NCI-H1694 (cell line): ENCODE measurements at places on chromosomes 5 and 9.

GRCh38 chr5:117189784-117190183 lies 615.2 kb upstream of the SEMA6A start:
- DNase-seq, result no peak

- DNase-seq, result no peak
Measured at GRCh38 chr9:18366184-18366583, 107.8 kb upstream of the ADAMTSL1 start.

DNA sequence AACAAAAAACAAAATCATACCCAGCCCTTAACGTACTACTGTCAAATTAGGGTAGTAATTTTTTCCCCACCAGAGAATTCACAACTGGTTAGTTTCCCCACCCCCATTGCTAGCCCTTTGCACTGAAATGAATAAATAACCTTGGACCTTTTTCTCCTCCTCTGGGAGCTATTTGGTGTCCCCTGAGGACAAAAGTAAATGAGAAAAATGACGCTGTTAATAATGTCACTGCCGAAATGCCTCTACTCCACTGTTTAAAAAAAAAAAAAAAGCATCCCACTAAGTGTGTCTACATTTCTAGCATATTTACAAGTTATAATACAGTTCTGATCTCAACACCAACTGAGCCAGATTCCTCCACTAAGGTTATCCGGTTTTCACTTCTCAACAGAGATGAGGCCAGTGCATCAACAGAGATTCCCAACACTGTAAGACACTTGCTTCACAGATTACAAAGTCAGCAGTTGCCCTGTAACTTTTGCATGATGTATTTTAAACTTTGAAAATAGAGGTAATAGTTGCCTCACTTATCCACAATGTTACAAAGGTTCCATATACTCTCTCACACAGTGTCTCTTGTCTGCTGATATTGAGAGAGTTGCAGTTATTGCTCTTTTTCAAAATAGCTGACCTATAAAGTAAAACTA lies 5.1 kb upstream of the NFIB start:
- no peak for DNase-seq

- no peak for DNase-seq
Measured at GRCh38 chr9:35470894-35471293, 19.0 kb upstream of the RUSC2 start.

GRCh38 chr5:62790348-62790747 lies 211.7 kb downstream of the LRRC70 start:
- DNase-seq, result peak; percentile 13

GRCh38 chr9:109121232-109121796 lies 1.6 kb upstream of the TMEM245 start:
- no peak for DNase-seq

DNA sequence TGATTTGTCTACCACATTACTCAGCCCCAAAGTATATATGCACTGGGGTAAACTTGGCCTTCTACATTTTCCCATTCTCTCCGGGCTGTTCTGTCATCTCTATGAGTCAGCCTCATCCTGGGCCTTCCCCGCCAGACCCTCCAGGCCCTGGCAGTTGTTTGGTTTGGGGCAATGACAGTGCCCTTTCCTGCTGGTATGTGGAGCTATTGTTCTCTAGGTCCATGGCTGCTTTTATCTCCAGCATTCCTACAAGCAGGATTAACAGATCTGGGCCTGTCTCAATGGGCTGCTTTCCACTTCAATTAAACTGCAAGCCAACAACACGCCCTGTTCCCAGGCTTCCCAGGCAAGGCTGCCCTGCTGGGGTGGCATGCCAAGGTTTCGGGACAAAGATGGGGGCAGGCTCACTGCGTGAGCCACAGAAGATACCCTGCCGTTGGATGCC lies 136.4 kb downstream of the SLIT3 start:
- no peak for DNase-seq

- DNase-seq, result no peak
Measured at GRCh38 chr9:101671567-101671966, 66.9 kb downstream of the GRIN3A start.

DNA sequence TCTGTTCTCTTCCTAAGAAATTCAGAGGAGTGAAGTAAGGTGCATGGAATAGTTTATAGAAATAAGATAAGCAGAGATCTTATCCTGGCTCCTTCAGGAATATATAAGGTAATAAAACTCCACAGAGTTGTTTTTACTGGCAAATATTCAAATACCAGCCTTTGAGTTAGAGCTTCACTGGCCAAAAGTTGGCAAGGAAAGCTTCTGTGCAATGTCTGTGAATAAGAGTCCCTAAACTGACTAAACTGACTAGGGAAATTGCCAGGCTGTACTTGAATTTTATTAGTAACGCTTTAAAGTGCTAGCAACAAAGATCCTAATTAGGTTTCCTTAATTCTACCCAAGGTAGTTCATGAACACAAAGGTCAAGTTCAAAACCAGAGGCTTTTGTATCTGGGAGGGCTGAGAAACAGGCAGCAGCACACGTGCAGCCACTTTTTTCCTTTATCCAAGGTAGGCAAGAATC lies 131.1 kb upstream of the MPDZ start:
- no peak for DNase-seq

DNA sequence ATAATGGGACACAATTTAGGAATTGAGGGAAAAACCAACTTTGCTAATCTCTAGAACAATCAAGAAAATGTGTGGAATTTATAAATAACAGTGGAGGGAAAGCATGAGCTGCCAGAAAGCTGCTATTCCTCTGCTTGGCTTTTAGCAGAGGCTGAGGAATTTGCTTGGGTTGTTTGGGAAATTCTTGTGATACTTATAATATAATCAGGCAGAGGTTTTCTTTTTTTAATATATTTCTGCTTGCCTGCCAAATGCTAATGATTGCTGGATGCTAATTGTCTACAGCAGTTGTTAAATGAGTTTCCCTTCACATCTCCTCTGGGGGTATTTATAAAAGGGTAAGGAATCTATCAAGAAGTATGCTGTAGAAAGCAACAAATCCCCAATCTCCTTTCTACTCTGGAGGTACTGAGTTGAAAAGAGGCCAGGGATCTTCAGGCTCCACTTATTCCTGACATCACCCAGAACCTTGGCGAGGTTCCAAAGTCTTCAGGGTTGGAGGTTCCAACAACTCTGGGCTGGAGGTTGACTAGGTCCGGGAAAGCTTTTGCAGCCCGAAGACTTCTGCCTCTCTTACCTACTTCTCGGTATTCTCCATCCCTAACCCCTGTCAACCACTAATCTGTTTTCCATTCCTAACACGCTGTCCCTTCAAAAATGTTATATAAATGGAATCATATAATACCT lies 60.4 kb upstream of the TMED7 start:
- no peak for DNase-seq

GRCh38 chr9:6153425-6153824 lies 62.2 kb upstream of the IL33 start:
- DNase-seq, result no peak

- no peak for DNase-seq
Measured at GRCh38 chr5:111820072-111820471, 63.1 kb upstream of the NREP start.

DNA sequence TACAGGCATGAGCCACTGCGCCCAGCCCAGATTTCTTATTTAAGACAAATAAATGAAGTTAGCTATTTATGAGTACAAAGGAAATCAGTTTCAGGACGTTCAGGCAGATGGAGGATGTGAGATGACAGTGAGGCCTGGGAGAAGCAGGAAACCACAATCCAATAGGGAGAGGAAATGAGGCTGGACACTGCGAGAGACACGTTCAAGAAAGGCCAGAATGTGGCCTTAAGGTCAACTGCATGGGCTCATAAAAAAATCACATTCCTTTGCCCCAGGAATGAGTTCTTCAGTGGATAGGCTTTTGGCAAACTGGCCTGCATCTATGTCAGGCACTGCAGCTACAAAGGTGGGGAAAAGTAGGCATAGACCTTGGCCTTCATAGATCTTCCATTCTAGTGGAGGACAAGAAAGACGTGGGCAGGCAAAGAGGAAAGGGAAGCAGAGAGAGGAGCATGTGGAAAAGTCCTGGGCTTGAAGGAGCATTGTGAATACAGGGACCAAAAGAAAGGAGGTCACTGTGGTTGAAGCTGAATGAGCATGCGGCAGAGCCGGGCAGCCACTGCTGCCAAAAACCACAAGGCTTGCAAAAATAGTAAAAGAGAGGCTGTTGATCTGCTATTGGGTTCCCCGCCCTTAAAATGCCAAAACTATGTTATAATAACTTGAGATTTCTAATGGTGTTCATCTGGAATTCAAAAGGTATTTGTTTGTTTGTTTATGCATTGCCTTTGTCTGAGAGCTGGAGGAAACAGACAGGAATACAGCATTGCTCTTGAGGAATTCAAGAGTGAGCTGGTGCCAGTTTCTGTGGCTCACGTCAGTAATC lies 133.0 kb downstream of the GNA14 start:
- no peak for DNase-seq

DNA sequence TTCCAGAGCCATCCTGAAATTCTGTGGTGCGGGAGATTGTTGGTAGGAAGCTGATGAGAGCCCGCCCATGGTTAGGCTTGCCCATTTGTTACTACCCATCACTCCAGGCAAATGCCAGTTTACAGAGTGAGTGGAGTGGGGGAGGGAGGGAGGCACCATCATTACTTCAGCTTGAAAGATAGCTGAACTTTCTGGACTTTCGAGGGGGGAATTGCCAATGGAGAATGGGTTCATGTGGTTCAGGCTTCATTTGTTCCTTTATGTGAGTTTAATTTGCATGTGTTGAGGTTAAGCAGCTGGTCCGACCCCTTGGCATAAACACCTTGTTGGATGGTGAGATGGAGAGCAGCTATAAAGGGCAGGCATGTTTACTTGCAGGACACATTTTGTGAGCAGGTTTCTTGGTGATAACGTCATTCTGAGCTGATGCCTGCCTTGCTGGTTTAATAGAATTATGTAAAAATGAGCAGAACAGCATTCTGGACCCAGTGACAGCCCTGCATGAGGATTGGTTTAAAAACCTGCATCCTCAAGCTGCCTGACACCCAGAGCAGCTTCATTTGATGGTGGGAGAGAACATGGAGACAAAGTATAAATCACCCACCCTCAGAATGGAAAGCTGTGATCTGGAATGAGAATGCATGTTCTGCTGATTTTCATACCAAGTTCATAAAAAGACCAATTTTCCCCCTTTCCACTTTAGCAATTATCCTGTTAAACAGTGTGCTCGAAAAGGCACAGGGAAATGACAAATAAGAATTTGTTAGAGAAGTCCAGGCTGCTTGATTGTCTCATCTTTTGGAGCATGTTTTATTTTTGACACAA lies 106.3 kb downstream of the TRIO start:
- DNase-seq, result no peak

GRCh38 chr9:14350754-14351153 lies 36.8 kb upstream of the NFIB start:
- no peak for DNase-seq

DNA sequence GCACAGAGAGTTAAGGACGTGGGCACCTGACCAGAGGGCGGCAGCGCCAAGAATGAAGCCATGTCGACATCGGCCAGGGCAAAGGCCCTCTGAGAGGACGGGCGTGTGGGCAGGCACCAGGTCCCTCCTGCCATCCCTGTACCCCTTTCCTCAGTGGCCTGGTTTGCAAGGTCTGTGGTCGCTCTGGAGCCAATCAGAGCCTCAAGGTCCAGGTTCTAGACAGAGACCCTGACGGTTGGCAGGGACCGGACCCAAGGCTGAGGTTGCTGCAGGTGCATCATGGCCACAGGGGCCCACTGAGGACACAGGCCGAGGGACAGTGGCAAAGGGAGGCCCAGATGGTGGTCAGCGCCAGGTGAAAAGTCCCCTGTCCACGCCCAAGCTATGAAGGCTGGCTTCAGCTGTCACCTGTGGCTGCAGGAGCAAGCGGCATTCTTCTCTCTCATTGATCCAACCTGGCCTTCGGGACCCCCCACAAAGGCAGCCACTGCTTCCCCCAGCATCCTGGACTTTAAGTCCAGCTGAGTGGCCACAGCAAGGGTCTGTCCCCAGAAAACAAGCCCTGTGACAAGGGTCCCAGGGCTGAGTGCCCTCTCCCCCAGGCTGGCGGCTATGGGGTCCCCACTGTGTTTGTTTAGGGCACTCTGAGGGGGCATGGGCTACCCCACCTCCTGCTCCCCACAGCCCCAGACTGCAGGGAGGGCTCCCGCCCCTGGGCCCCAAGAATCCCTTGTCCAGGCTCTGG lies 48.9 kb downstream of the VAV2 start:
- no peak for DNase-seq

DNA sequence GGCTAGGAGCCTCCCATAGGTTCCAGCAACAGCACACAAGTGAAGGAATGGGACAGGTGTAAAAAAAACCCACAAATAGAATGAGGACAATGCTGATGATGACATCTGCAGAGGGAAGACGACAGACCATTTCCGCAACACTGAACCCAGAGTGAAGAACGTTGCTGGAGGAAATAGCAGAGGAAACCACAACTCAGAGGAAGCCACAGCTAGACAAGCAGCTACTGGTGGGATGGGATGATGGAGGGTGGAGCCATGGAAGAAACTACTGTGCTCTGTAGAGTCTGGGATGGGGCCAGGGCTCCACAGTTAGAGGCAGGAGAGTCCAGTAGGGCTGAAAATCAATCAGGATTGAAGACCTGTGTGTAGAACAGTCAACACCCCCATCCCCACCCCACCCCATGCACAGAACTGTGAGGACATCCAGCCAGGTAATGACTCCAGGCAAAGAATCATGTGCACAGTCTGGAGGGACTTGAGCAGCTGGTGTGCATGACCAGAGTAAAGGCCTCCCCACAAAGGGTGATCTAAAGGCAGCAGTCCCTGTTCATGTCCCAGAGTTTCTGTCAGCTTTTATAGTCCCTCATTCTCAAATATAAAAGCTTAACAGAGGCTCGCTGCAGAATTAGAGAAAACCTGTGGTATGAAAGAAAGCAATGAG lies 65.2 kb upstream of the SPIN1 start:
- no peak for DNase-seq

GRCh38 chr9:87122947-87123685 lies 175.8 kb upstream of the GAS1 start:
- DNase-seq, result no peak

- DNase-seq, result no peak
Measured at GRCh38 chr5:175215906-175216305, 228.1 kb downstream of the DRD1 start.

DNA sequence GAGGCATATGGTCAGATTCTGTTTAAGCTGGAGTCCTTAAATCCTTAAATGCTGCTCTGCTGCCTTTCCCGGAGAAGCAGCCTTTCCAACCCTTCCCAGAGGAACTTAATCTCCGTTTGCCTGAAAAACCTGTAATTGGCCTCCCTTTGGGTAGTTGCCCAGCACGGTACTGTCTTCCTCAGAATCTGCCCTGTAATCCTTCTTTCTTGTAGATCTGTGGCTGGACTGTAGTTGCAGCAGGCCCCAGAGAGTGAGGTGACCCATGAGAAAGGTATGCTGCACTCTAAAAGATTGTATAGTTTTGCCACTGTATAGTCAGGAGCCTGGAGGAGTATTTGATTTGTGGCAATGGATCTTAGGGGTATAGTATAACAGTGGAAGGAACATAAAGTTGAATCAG lies 11.7 kb downstream of the SPIN1 start:
- no peak for DNase-seq

DNA sequence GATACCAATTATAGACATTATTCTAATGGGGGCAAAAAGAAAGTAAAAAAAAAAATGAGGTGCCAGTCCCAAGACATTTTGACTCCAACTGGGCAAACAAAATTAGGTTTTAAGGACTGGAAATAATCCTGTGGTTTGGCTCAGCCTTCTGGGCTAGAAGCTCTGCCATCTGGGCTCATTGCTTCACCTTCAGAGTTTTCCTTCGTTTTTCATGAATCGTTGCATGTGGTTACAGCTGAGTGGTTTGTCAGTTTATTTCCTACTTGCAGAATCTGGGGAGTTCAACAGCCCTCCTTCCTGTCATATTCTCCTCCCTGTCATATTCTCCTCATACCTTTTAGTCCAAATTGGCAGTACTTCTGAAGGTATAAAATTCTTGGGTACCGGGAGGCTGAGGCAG lies 12.0 kb downstream of the UGT3A2 start:
- DNase-seq, result peak; percentile 59

GRCh38 chr5:146039420-146039819 lies 66.0 kb downstream of the PLAC8L1 start:
- no peak for DNase-seq
